ENCODE measurements at places on chromosomes 13 and 19. TPM values are rescaled to one million over a fixed set of nuclear protein-coding genes. Genes with fewer than 3 reads are reported as not detected.

PCDH20 gene
- total RNA-seq: 0.72 TPM

CEBPA gene
- total RNA-seq: 5.7 TPM

NFILZ gene
- total RNA-seq: not detected

SSBP4 gene
- 99.8 TPM for total RNA-seq

CYP4F2 gene
- not detected for total RNA-seq

QPCTL gene
- total RNA-seq: 18.2 TPM

MCF2L gene
- 5.8 TPM for total RNA-seq

PINLYP gene
- 1.8 TPM for total RNA-seq

LILRA6 gene
- total RNA-seq: not detected

MAST1 gene
- total RNA-seq: 0.32 TPM

CGB3 gene
- not detected for total RNA-seq

ERICH6B gene
- not detected for total RNA-seq

CEACAM4 gene
- not detected for total RNA-seq

CD177 gene
- total RNA-seq: not detected

ZNF486 gene
- total RNA-seq: 4.5 TPM

Measured in cardiac atrium fibroblast (primary cell).